ENCODE measurements at places on chromosomes 1 and 21.

DNA sequence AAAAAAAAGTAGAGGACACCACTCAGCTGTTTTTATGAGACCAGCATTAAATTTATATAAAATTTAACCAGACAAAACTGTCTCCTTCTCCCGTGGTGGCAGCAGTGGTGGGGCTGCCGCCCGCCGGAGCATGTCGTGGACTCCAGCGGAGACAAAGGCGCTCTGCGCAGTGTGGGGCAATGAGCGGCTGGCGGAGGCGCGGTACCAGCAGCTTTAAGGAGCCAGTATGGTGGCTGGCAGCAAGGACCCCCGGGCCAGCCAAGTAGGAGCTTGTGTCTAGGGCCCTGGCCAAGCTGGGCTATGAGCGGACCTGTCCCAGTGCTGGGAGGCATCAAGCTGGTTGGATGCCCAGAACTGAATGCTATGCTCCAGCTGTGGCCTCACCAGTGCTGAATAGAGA, 2102.9 kb downstream of the NCAM2 start:
- no peak for DNase-seq

DNA sequence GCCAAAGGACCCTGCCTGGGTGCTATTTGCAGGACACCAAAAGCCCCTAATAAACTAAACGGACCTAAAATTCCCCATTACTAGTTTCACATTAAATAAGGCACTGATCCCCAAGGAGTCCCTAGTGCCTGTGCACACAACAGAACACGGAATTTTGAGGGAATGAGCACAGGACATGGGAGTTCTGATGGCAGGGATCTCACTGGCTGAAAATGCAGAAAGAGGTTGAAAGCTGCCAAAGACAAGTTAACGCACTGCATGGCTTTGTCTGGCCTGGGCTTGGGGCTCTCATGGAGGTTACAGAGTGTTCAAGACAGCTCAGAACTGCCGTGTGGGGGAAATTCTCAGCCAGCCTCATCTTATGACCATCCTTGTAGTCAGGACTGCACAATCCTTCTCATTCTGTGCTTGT, 15.6 kb upstream of the ATP1B1 start:
- DNase-seq: no peak

- no peak for DNase-seq
Observed at GRCh38 chr1:5751833-5752745, 240.1 kb downstream of the NPHP4 start.

GRCh38 chr1:108320849-108321248, 77.0 kb upstream of the NBPF4 start:
- DNase-seq: no peak

DNA sequence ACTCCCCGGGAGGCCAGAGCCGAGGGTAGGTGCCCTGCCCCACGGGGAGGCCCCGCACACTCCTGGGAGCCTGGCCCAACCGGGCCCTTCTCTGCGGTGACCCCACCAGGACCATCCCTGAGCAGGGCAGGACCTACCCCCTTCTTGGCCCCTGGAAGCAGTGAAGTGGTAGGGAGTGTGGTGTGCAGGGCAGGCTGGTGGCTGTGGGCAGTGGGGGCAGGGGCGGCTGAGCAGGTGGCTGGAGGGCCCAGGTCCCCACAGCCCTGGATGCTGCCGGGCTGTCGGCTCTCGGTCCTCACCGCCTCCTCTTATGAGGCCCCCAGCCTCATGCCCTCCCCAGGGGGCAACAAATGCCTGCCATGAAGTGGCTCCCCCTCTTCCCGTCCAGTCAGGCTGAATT, 19.5 kb downstream of the PLCH2 start:
- DNase-seq: no peak

- DNase-seq: no peak
Observed at GRCh38 chr1:56520016-56520601, 59.3 kb downstream of the PLPP3 start.

DNA sequence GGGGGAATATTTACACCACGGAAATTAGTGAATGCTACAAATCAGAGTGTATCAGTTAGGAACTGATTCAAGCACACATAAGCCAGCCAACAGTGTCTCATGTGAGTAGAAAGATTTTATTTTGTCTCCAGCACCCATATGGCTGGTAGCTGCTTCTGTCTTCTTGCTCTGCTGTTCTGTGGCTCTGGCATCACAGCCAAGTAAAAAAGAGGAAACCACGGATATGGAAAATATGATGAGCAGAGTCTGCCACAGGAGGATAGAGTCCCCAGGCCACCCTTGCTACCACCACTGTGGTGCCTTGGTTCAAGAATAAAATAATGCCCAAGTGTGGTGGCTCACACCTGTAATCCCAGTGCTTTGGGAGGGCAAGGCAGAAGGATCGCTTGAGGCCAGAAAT, 53.6 kb upstream of the SPOCD1 start:
- no peak for DNase-seq

DNA sequence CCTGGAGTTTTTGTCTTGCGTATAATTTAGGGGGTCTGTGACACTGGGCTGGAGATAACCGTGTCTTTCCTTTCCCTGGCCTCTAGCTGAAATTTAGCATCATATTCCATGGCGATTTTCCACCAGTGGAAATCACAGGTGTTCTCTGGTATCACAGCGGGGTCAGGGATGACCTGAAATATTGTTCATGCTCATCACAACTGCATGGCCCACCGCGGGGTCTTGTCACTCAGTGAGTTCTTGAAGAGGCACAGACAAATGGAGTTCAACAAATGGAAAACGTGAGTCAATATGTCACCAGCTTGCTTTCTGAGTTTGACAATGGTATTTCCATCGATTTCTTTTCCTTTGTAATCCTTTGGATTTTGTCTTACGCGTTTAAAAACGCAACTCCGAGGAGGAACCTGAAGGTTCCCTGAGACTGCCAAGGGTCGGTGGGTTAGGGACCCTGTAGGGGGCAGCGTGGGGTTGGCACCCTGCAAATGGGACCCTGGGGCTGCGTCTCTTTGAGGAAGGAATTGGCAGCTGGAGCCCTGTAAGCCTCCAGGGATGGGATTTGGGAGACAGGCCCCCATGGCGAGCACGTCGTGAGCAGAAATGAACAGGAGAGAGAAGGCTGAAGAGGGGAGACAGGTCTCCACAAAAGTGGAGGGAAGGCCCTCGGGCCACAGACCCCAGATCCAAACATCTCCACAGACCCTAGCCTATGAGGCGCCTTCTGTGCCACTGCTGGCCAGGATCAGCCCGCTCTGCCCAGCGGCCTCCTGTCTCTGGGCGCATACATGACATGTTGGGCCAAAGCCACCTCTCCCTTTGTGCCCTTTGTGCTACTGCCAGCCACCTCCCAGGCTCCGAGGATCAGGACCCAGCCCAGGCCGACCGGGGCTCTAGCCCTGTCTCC, 32.1 kb upstream of the RUNX3 start:
- DNase-seq: no peak

DNA sequence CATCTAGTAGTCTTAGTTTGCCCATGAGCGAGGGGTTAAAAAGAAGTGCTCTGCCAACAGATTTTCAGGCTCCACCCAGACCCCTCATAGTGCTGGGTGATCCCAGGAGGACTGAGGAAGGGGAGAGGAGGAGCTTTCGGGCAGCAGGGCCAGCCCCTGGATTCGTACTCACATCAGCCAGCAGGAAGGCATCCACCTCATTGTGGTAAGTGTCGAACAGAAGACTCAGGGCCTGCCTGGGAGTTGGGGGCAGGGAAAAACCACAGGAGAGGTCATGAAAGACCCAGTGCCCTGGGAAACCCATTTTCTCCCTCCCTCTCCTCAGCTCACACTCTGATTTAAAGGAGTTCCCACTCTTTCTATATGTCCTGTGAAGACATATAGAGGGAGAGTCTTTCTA, 34.9 kb downstream of the PIK3C2B start:
- no peak for DNase-seq

All from tongue (tissue), 3 donors.